ENCODE measurements at places on chromosomes 7 and 10.

DNA sequence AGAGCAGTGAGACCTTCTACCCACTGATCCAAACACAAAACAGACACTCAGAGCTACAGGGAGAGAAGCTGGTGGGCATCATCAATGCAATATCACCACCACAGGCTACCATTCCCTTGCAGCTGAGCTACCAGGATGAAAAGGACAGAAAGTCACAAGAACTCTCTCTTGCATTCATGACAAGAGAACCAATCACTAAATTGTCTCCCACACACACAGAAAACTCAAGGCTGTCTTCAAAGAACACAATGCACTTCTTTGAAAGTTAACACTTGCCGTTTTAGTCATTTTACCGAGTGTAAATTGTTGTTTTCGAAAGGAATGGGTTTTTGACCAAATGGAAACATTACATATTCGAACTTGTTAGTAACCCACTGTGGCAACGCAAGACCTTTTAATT lies 626.6 kb downstream of the SORCS1 start:
- no peak for DNase-seq

- no peak for DNase-seq
Measured at GRCh38 chr10:44044549-44044948, 340.3 kb downstream of the CXCL12 start.

DNA sequence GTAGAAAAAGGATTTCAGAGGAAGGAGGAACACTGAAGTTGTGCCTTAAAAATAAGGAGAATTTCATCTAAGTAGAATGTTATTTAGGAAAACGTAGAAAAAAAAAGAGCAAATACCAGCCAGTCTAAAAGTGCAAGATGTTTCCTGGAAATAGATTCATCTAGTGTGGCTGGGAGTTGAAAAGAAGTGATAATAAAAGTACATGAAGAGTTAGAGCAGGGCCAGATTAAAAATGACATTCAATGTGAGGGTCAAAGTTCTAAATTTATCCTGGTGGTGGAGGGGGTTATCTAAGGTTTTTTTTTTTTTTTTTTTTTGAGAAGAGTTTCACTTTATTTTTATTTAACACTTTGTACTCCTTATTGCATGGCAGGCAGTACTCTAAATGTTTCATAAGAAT lies 289.3 kb downstream of the MDFIC start:
- DNase-seq = no peak

GRCh38 chr10:117239721-117240620 lies 943 bp upstream of the SLC18A2 start:
- DNase-seq = no peak

- DNase-seq = no peak
Measured at GRCh38 chr7:11698384-11698871, 133.6 kb downstream of the THSD7A start.

GRCh38 chr10:95756041-95756761 lies at the start of gene ENTPD1:
TSS of gene ENTPD1 (plus strand) at chr10:95756163. CDS start at chr10:95756240, 77 bp downstream.
- DNase-seq = no peak

GRCh38 chr10:7587168-7587864 lies 79.5 kb downstream of the ITIH5 start:
- DNase-seq = no peak

GRCh38 chr10:21705142-21705827 lies 171.3 kb downstream of the MLLT10 start:
- DNase-seq = no peak

GRCh38 chr7:24864214-24864817 lies 107.1 kb upstream of the GSDME start:
- no peak for DNase-seq

GRCh38 chr7:1708596-1709251 lies 38.6 kb downstream of the ELFN1 start:
- DNase-seq = no peak

- peak; percentile 54 for DNase-seq
Measured at GRCh38 chr7:6256677-6257535, 15.5 kb downstream of the CYTH3 start.

DNA sequence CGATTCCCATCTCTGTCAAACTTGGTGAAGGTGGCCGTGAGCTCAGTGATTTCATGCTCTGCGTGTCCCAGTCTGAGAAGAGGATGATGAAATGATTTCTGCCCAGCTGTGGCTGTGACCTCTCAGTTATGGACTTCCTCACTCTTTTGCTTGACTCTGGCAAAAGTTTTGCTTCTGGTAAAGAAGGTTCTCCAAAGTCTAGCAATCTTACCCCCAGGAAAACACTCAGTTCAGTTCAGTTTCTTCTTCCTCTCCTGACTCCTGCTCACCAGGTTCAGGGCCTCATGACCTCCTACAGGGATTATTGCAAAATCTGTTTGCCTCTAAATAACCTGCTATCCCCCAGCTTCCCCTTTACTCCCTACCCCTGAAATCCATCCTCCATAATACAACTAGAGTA lies 4.9 kb upstream of the BLOC1S2 start:
- no peak for DNase-seq

- no peak for DNase-seq
Measured at GRCh38 chr10:75011221-75011620, 100.2 kb upstream of the SAMD8 start.

DNA sequence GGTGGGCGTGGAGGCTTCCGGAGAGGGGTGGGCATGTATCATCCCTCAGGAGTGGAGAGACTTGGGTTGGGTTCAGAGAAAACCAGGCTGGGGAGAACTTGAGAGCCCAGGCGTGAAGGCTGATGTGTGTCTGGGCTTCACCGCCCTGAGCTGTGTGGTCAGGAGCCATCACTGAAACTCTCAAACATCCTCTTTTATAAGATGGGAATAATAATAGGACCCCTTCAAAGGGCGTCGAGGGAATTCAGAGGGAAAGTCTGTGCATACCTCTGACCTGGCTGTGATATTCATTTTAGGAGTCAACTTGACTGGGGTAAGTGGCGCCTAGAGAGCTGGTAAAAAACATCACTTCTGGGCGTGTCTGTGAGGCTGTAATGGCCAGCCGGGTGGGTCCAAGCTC lies 21.1 kb upstream of the PSMG3 start:
- no peak for DNase-seq

GRCh38 chr10:61877887-61878739 lies 23.4 kb upstream of the ARID5B start:
- no peak for DNase-seq

- no peak for DNase-seq
Measured at GRCh38 chr7:137967143-137968018, 34.5 kb downstream of the CREB3L2 start.

GRCh38 chr7:13041368-13041988 lies 354.0 kb downstream of the ARL4A start:
- no peak for DNase-seq

DNA sequence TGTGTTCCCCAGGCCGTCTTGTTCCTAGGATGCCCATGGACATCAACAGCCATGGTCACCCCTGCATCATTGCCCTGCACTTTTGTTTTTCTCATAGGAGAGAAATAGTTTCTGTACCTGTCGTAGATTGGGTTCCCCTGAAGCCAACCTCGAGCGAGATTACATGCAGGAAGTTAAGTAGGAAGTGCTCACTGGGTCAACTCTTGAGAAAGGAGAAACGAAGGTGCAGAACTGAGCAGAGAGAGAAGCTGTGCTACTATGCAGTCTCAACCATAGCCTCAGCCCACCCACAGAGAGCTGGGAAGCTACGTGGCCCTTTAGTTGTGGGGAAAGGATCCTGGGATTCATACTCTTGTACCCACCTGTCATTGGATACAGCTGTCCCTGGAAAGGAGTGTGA lies 165.2 kb downstream of the HERPUD2 start:
- DNase-seq = no peak

DNA sequence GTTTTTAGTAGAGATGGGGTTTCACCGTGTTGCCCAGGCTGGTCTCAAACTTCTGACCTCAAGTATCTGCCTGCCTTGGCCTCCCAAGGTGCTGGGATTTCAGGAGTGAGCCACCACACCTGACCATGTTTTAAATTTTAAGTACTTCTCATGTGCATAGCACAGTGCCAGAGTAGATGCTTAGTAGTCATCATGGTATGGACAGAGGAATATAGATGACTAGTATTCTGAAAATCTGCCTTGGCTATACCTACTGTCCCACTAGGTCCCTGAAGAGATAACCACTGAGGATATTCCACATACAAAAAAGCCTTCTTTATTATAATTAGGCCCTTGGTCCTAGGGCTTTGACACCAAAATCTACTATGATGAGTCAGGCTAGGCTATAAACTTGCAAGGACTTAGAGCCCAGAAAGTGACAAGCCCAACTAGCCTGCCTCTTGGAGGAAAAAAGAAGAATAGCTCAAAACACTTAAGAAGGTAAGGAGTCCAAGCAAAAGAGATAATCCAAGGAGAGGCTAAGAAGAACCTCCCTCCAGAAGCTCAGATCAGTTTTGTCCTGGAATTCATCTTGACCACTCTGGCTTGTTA lies 34.0 kb downstream of the LUC7L2 start:
- no peak for DNase-seq

DNA sequence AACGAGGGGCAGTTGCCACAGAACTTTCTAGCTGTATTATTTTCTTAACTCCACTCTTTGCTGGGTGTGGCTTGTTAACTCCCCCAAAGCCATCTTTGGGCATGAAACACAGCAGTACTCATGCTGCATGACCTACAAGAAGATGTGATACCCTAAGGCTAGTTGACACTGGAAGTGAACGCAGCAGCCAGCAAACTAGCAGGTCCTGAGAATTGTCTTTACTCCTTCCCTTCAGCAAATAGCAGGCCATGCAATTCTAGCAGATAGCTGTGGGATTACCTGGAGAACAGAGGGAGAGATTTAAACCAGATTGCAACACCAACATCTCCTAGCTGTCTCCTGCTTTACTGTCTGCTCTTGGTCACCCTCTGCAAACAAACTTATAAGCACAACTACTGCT lies 688.0 kb upstream of the ZWINT start:
- DNase-seq = no peak

DNA sequence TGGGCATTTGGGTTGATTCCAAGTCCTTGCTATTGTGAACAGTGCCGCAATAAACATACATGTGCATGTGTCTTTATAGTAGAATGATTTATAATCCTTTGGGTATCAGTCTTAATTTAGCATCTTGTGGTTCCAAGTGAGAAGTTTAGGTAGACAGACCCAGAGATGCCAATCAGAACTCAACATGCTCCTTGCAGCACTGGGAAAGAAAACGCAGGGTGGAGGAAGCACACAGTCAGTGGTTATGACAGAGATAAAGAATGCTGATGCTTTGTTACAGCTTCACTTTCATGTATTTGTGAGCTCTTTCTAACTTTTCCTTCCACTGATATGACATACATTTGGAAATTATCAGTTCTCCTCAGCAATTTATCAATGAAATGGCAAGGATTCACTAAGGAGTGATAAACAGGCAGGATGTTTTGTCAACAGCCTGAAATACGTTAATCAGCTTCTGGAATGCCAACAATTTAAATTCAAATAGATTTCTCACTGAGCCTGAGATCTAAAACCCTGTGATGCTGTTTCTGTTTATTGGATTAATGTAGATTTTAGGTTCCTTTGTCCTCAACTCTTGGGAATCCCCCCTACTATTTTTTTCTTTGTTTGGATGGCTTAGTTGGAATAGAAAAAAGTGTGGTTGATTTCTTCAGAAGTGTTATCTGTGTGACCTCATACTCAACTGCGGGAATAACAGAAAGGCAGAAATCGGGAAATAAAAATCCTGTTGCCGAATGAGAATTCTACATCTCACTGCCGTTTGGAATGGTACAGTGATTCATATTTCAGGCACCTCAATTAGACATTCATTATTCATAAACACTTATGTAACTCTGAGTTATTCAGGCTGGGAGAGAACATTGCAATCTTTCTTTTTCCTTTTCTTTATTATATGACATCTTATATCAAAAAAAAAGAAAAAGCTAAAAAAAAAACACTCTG lies 675.0 kb downstream of the CNTNAP2 start:
- DNase-seq = no peak

- no peak for DNase-seq
Measured at GRCh38 chr7:123635551-123636359, 19.9 kb upstream of the LMOD2 start.

GRCh38 chr7:92754919-92755581 lies 81.3 kb downstream of the CDK6 start:
- DNase-seq = no peak

- no peak for DNase-seq
Measured at GRCh38 chr10:34522546-34522945, 292.6 kb downstream of the PARD3 start.

DNA sequence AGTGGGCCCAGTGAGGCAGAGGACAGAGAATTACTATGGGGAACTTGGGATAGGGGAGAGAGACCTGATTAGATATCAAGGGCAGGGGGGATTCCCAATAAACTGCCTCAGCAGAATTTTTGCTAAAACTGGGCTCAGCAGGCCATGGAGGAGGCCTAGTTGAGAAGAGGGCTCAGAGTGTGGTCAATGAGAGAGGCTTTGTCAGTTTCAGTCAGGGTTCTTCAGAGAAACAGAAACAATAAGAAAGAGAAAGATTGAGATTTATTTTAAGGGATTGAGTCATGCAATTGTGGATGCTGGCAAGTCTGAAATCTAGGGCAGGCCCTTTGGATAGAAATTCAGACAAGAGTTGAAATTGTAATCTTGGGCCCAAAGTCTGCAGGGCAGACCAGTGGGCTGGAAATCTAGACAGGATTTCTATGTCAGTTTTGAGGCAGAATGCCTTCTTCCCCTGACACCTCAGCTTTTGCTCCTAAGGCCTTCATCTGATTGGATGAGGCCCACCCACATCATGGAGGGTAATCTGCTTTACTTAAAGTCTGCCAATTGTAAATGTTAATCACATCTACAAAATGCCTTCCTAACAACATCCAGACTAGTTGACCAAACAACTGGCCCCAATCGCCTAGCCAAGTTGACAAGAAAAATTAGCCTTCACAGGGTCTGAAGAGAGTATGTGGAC lies 33.5 kb upstream of the CCSER2 start:
- DNase-seq = no peak

- no peak for DNase-seq
Measured at GRCh38 chr10:126302476-126302756, 85.9 kb downstream of the ADAM12 start.

DNA sequence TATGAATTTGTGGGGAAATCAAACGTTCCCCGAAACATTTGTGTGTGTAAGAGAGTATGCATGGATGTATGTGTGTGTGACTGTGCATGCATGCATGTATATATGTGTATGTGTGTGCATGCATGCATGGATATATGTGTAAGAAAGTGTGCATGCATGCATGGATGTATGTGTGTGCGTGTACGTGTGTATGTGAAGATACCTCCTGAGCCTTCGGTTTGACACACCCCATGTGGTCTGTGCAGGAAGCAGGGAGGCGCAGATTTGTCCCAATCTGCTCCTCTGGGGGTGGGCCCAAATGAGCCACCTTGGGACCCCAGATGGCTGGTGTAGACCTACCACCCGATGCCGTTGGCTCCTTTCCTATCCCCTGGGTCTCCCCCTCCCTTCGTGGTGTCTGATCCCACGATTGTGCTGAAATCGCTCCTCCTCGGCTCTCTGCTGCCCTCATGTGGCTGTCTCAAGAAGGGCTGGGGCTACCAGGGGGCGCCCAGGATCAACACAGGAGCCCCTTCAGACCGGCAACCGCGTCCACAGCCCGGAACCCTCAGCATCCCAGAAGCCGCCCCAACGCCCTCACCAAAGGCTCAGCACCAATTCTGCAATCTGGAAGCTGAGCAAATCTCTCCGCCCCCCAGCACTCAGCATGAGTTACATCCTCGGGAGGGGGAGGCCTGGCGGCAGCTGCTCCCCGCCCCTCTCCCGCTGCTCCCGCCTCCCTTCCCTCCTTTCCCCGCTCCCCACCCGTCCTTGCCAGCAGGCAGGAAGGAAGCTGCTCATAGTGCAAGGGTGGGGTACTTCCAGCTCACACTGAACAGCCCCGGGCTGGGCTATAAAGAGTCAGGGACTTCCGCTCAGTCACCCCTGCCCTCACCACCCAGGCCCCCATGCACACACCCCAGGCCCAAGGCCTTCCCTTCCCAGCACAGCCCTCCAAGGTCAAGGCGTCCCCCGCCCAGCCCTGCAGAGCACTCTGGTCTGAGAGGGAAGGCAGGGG lies 2.3 kb upstream of the NOS3 start:
- DNase-seq = no peak
